ENCODE measurements at places on chromosomes 6 and 20.

DNA sequence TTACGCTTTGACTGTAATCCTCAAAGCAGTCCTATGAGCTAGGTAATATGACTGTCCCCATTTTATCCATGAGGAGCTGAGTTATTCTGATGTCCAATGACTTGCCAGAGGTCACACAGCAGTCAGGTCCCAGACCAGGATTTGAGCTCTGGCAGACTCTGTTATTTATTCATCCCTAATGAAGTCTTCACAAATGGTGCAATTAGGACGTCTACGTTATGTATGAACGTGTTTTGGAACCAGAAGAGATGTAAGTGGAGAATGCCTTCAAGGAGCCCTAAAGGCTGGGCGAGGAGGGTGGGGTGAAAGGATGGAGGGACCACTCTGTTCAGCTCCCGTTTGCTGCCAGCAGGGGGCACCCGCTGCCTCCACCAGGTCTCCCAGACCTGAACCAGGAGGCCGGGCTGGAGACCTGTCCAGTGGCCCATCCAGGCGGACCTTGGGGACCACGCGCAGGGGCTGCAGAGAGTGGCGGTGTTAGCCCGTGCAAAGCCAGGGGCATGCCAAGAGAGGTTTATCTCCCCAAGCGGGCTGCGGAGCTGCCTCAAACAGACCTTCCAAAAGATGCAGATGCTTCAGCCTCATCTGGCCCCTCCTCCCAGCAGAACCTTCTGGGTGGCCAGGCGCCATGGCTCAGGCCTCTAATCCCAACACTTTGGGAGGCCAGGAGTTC is 15.2 kb upstream of the ZNF335 start:
- peak; percentile 57 for DNase-seq

DNA sequence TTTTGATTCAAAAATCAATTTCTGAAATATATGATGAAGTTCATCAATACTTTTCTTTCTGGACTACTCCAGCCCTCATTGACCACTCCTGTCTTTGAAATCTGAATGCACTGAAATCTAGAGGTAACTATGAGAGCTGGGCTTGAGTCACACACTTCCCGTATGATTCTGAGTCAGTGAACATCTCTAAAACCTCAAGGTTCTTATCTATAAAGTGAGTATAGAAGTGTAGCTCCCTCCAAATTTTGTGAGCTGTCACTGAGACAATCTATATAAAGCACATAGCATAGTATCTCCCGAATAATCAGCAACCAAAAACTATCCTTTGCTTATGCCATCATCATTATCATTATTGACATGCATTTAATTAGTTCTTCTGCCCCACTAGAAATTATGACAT is 182.4 kb downstream of the TSHZ2 start:
- no peak for DNase-seq

DNA sequence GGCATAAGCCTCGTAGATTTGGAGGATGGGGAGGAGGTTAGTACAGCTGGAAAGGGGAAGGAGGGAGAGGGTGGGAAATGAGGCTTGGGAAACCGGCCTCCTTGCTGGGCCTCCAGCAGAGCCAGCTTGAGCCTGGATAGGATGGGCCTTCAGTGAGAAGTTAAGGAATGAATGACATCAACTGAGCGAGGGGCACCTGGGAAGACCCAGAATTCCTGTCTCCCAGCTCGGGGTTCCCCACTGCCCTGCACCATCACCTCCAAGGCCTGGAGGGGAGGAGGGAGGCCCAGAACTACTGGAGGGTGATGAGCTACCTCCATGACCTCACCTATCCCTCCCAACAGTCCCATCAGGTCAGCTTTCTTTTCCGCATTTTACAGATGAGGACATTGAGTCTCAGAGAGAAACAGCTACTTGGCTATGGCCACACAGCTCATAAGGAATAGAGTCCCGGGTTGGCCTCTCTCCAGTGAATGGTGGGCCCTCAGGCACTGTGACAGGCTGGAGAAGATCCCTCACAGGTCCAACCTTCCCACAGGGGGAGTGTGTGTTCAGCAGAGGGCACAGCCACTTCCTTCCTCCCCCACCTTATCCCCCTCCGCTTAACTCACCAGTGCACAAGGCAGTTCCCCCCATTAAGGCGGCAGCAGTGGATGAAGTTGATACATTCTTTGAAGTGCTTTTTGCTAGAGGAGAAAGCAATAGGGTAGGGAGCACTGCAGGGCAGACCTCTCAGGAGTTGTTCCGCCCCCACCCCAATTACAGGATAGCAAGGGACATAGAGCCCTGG is 6.8 kb downstream of the DUSP15 start:
- DNase-seq, result no peak

DNA sequence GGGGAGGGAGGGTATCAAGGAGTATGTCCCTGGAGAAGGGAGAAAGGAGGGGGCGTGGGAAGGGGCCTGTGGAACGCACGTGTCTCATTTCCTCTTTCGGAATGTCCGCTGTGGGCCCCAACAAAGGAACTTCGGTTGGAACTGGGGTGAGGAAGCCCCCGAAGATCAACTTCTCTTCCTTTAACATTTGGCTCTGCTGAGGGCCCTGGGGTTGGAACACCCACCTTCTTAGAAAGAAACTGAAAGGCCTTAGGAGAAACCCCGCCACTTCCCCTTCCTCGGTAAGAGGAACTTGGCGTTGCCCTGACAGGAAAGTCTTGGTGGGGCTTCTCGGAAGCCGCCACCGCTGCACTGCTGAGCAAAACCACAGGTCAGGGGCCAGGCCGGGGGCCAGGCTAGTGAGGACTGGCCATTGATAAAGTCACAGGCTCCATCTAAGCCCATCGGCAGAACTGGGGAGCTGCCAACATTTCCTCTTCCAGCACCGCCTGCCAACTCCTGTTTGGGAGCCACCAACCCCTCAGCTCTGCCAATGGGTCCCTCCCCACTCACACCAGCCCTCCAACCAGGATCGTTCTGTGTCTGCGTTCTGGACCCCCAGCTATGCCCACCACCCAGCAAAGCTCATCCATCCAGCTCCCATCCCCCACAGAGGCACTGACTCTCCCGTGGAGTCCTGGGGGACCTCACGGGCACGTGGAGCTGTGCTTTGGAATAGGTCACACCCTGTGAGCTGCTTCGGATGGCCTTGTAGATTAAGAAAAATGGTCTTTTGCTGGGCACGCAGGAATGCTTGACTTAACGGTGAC is 44.8 kb downstream of the FGD2 start:
- no peak for DNase-seq

DNA sequence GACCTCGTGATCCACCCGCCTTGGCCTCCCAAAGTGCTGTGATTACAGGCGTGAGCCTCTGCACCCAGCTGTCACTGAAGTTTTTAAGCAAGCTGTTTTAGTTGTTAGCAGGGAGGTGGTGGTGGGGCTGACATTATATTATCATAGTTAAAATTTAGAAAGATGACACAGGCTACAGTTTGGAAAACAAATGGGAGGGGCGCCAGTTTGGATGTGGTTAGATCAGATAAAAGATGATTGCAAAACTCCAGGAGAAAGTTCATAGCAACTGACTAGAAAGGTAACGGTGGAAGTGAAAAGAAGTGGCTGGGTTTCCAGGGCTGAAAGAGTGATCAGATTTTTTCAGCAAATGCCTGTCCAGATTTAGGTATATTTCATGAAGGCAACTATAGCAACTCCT is 311.9 kb upstream of the CITED2 start:
- DNase-seq, result peak; percentile 32

DNA sequence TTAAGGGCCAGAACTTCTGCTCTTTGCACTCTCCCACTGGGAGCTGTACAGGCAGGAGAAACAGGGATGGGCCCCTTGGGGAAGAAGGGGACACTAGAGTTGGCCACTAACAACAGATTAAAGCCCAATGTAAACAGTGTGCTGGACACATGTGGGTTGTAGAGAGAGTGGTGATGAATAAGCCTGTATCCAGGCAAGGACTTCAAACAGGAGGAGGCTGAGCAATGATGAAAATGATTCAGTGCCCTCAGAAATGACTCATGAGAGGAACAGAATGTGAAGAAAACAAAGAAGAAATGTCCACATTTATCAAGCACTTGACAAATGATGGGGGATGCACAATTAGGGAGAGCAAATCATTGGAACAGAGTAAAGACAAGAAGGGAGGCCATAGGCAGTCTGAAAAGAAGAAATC is 242.3 kb downstream of the TBX18 start:
- peak; percentile 87 for DNase-seq

DNA sequence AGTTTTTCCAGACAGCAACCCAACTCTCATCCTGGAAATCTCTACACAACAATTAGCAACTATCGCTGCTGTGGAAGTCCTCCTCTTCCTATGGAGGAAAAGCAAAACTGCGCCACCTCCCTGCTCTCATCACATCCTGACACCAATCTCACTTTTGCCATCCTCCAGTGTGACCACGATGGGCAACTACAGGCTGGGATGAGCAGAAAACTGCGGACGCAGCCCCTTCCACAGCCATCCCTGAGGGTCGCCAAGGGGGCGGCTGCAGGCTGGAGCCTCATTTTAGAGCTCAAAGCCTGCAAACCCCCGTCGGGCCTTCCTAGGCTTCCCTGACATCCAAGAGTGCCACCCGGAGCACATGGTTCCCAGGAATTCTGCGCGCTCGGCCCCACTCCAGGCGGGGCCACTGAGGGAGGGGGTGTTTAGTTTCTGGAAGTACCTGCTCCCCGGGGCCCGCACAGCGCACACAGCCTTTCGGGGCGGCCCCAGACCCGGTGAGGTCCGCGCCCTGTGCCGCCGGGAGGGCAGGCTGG is 1.2 kb downstream of the TCFL5 start:
- DNase-seq, result peak; percentile 57

- peak; percentile 28 for DNase-seq
Measured at GRCh38 chr6:72589096-72589495, 32.8 kb upstream of the KCNQ5 start.

DNA sequence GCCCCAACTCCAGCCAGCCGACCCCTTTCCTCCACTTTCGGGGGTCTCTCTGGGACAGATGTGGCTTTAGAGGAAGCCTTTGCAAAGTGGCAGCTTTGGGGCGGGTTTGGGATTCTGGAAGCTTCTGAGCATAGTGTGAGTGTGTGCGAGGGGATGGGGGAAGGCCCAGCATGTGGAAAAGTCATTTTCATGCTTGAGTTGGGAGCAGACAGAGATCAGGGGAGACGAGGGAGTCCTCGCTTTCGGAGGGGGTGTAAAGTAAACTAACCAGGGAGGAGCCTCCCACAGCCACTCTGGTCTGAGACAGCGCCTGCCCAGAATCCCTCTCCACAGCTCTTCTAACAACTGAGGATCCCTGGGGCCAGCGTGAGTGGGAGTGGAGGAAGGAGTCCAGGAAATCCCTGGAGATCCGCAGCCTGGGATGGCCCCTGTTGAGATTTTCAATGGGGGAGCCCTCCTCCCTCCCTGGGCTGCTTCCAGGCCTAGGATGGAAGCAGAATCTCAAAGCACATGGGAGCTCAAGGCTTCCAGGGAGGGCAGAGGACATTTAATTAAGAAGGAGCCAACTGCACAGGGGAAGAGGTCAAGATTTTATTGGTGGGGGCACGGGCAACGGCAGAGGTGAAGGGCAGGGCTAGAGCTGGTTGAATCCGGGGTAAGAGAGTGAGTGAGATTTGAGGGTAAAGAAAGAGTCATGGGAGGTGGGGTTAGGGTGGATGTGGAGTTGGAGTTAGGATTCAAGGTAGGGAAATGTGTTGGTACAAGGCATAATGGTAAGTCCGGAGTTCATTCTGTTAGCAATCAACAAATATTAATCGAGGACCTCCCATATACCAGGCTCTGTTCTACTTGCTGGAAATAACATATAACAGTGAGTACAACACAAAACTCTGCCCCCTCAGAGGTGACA is 102.3 kb upstream of the FOXP4 start:
- DNase-seq, result no peak

DNA sequence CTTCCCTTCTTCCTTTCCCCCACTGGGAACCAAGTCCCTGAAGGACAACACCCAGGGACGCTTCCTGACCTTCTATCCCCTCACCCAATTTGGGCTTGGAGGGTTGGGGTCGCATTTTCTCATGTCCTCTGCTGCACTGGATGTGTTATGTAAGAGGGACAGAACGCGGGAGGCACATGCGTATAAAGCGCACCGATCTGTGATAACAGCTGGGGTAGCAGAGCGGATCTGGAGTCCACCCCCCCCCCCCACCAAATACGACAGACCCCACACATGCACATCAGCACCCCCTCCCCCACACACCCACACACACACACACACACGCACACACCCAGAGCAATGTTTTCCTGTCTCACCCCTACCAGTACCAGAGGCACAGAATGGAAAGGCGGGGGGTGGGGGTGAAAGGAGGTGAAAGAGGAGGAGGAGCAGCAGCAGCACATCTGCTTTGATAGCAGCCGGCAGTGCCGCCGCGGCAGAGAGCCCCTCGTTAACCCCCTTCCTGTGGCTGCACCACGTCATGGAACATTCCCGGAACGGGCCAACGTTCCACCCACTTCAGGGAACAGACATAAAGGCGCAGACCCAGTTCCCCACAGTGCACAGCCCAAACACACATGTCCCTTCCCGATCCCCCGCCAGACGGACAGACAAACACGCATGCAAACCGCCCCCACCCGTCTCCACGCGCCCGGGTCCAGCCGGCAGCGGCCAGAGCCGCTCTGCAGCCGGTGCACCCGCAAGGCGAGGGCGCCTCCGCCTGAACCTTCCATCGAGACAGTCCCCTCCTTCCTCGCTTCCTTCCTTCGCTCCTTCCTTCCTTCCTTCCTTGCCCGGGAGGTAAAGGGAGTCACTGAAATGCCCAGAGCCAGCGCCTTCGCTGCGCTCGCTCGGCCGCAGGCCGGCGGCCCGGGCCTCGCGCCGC is 590 bp downstream of the HIVEP2 start:
- DNase-seq, result peak; percentile 92

- peak; percentile 41 for DNase-seq
Measured at GRCh38 chr20:47927385-47927851, 142.1 kb upstream of the SULF2 start.

- DNase-seq, result peak; percentile 90
Measured at GRCh38 chr6:141169419-141169818, 963.3 kb upstream of the GJE1 start.

DNA sequence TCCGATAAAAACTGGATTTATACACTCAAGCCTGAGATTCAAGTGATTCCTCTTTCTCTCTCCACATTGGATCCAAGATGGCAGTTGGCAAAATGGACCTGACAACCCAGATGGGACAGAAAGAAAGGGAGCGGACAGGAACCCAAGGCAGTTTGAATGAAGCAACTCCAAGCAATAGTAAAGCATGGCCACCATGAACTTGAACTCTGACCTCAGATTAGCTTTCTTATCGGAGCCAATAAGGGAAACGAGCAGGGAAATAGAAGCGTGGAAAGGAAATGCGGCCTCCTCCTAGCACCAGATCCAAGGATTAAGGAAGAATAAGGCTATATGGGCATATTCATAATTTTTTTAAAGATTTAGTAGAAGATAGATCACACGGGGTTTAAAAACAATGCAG is 213.4 kb upstream of the RIN2 start:
- DNase-seq, result no peak

GRCh38 chr20:14449323-14449722 is 111.9 kb upstream of the FLRT3 start:
- no peak for DNase-seq

DNA sequence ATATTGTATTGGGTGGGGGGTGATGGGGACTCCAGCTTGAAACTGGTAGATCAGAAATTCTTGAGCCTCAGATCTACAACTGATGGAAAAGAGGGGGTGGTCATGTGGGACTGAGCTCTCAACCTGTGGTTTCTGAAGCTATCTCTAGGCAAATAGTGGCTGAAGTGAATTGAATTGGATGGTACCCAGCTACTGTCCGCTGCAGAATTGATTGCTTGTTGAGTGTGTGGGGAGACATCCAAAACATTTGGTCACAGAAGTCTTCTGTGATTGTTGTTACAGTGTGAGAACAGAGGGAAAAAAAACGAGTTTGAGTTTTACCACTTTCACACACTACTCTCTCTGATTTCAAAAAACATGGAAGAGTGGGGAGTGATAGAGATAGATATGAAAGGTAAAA is 14.8 kb downstream of the CDS2 start:
- DNase-seq, result no peak
